ENCODE measurements at places on chromosomes 4 and X.

GRCh38 chrX:155001873-155002272 lies 20.6 kb downstream of the F8 start:
- no peak for DNase-seq

DNA sequence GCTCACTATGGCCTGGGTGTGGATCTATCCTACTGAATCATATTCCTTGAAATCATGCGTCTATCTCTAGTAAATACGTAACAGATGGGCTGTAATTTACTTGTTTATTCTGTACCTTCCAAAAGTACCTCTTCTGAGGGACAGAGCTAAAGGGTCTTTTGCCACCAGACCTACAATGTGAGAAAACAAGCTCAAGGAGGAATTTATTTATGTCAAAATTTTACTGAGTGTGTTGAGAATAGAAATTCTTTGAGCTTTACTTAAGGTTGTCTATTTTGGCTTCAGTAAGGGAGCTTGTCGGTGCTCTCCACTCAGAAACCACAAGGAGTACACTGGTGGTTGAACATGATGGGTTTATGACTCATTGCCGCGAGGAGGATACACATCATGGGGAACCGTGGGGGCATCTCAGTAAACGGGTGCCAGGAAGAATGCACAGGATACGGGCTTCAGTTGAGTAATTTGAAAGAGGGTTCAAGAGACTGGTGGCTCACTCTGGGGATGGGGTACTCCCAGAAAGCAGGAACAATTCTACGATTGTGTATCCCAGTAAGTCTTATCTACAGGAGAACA lies 3.0 kb downstream of the ANK2 start:
- DNase-seq: no peak

- no peak for DNase-seq
Measured at GRCh38 chr4:150135134-150135772, 57.0 kb downstream of the DCLK2 start.

GRCh38 chr4:90190525-90190924 lies 63.3 kb downstream of the CCSER1 start:
- DNase-seq: no peak

DNA sequence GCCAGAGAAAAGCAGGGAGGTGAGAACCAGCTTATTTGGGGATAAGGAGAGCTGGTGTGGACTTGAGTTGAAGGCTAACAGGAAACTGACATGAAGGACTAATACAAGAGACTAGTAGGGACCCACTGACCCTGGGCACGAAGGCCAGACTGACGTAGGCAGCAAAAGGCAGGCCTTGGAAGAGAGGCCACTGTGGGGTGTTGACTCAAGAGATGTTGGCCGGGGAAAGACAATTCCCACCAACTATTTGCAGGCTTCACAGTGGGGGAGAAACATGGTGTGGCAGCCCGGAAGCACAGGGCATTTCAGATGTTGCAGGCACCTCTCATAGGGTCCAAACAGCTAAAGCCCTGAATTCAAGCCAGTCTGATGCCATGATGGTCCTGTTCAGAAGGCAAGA lies 24.4 kb upstream of the MAP3K15 start:
- DNase-seq: no peak

- DNase-seq: no peak
Measured at GRCh38 chrX:21963731-21964405, 23.4 kb downstream of the SMS start.

GRCh38 chr4:84482564-84483563 lies 16.2 kb downstream of the NKX6-1 start:
- DNase-seq: no peak

GRCh38 chr4:54277691-54278090 lies 48.6 kb downstream of the PDGFRA start:
- no peak for DNase-seq

GRCh38 chr4:55637272-55637820 lies 1.2 kb upstream of the NMU start:
- no peak for DNase-seq

- no peak for DNase-seq
Measured at GRCh38 chrX:475926-476723, 89.4 kb upstream of the PPP2R3B start.

- no peak for DNase-seq
Measured at GRCh38 chr4:90030953-90031352, 96.2 kb upstream of the CCSER1 start.

DNA sequence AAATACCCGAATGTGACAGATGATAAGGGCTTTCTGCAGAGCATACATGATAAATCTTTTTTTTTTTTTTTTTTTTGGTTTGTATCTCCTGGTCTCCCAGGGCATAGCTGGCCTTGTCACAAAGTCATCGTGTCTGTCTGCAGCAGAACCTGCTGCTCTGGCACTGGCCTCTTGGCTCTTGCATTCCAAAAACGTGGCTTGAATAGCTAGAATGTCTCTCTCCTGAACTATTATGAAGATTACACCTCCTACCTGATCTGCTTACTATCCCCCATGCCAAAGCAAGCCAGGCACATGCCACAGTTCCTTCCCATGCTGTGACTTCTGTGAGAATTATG lies 50.4 kb upstream of the SCRG1 start:
- no peak for DNase-seq

- DNase-seq: no peak
Measured at GRCh38 chr4:42501624-42502401, 104.5 kb downstream of the SHISA3 start.

- DNase-seq: no peak
Measured at GRCh38 chr4:73617256-73617655, 3.0 kb downstream of the RASSF6 start.

- DNase-seq: no peak
Measured at GRCh38 chr4:101954351-101954750, 163.8 kb downstream of the BANK1 start.

DNA sequence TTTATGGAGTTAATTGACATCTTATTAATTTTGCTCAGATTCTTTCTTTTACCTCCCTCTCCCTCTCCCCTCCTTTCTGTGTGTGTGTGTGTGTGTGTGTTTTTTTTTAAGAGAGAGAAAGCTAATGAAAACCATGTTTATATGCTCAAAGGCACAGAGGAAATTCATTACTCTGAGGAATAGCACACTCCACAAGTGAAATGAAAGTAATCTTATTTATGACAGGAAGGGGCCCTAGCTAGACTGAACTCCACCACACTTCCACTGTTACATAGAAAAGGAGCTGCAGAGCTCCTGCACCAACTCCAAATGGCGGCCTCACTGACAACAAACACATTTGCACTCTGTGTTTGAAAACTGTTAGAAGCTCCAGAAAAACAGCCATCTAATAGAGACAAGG lies 150.6 kb downstream of the RASL11B start:
- DNase-seq: no peak

DNA sequence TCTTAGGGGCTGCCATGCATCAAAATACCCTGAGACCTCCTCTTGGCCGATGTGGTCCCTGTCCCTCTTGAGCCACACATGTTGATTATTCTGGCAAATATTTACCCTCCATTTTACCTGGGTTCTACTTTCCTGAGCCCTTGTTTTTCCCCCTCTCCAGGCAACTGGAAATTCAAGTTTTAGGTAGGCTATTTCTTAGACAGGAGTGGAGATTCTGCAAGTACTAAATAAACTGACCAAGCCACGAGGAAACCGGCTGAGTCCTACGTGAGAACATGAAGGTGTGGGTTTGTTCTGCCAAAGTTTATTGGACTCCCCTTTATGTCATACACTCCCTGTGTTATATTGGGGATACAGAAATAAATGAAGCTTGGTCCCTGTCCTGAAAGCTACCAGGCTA lies 88.1 kb downstream of the RTL5 start:
- no peak for DNase-seq

DNA sequence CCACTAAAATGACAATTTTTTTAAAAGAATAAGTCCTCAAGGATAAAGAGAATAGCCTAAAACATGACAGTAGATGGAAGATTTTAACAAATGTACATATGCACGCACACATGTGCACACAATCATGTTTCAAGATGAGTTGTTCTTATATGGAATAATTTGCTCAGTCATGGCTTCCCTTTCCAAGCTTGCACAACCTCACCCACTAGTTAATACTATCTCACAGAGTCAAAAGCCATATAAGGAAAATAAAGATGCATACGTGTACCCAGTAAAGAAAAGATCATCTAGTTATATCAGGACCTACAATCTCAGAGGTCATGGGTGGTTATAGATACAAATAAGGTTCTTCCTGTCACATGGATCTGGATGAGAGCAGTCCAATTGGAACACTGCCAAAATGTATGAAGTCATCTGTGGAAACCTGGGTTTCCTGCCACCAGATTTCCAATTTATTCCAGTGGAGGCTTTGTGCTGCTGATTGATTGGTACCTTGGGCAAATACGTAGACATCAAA lies 56.1 kb downstream of the FAM13A start:
- DNase-seq: no peak

DNA sequence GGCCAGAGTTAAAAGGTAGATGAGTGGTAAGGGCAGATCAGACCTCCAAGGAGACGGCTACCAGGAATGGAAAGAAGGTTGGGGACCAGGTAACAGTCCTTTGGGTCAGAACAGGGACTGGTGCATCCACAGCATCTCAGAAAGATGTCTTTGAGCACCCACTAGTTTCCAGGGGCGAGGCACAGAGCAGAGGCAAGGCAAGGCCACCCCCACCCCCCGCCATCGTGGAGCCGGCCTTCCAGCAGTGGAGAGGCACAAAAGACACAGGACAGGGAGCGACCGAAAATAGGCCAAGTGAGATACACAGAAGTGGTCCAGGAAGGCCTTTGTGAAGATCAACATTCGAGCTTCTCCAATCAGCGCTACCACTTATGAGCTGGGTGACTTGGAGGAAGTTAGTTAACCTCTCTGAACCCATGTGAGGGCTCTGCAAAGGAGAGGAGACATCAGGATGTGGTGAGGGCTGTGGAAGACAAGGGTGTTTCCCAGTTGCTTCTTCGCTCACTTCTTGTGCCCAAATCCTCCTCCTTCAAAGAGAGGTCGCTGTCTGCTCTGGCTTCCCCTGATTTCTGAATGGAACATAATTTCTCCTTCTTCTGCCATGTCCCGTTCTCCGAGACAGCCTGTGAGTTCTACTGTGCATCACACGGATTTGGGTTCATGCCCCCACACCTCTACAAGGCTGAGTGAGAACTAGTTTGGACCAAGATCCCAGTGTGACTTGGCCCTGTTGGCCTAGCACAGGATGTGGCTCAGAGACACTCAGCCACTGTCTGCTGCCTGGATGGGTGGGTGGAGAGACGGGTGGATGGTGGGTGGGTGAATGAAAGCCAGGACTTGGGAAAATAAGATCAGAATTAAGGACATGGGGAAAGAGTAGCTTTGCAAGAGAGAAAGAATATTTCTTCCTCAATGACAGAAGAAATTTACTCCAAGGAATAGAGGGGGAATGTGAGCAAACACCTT lies 16.7 kb upstream of the MSX1 start:
- DNase-seq: no peak

DNA sequence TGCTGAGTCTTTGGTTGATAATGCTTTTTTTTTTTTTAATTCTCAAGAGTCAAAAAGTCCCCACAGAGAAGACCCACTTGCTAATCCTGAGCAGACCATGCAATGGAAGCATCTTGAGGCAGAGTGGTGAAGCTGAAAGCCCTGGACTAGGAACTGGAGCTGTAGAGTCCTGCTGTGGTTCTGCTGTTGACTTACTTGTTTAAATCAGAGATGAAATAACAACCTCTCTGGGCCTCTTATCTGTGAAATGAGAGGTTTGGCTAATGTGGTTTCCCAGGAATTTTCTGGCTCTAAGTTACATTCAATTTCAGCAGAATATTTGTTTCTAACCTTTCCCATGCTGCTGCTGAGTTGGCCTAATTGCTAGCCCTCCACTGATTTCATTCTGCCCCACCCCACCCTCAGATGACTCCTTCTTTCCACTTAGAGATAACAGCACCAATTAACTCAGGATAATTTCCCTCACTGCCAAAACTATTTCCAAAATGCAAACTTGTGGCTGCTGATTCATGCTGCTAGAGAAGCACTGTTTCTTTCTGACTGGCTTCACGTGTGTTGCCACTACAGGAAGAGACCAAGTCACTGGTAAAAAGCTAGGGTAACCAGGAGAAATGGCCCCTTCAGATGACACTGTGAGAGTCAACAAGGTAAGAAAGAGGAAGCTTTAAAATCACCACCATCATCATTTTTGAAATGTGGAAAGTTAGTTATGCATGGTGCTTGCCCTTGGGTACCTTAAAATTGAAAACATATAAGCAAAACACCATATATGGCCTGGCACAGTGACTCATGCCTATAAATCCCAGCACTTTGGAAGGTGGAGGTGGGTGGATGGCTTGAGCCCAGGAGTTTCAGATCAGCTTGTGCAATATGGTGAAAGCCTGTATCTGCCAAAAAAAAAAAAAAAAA lies 326.4 kb downstream of the DCHS2 start:
- DNase-seq: peak; percentile 18

- DNase-seq: no peak
Measured at GRCh38 chr4:15066140-15066539, 63.9 kb downstream of the CPEB2 start.

GRCh38 chr4:11487139-11487538 lies 58.4 kb upstream of the HS3ST1 start:
- DNase-seq: no peak

DNA sequence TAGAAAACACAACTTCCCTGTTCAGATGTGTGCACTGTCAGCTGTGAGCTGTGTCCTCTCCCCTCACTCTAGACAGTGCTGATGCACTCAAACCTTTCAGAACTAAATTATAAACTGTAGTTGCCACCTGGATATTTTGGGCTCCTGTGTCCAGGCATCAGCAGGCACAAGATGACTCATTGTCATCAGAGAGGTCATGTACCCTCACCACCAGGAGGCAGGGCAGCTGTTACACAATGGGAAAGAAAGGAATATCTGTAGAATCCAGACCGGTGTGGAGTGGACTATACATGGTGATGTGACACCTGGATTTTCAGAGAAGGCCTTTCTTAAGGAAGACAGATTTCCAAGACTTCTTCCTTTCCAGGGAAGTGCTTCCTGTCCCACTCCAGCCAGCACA lies 854.4 kb upstream of the AGA start:
- DNase-seq: no peak

DNA sequence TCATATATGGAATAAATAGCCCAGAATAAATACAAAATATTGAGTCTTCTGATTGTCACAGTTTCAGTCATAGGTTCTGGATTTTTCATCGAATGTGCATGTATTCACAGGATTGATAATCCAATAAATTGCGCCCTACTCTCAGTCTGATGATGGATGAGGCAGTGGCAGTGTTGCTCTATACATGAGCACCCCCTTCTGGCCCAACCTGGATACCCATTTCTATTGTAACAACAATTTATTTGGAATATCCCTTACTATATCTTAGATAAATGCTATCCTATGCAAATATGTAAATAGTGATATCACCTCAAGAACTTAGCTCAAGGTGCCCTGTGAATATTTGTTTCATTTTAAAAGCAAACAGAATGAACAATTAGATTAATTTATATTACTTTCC lies 733.7 kb upstream of the PABPC4L start:
- DNase-seq: no peak
